ENCODE measurements at places on chromosomes 1 and 21. TPM values are rescaled to one million over a fixed set of nuclear protein-coding genes. Genes with fewer than 3 reads are reported as not detected.

The EFNA3 gene
- polyA plus RNA-seq, result 6.0 TPM

The SMIM12 gene
- 39.0 TPM for polyA plus RNA-seq

The ADCY10 gene
- 0.39 TPM for polyA plus RNA-seq

The PALMD gene
- polyA plus RNA-seq, result 2.5 TPM

The LYPLA2 gene
- 64.3 TPM for polyA plus RNA-seq

The C8B gene
- not detected for polyA plus RNA-seq

The GPN2 gene
- 28.1 TPM for polyA plus RNA-seq

The SHISAL2A gene
- polyA plus RNA-seq, result 2.1 TPM

The ECM1 gene
- 14.5 TPM for polyA plus RNA-seq

The KCNJ10 gene
- 24.5 TPM for polyA plus RNA-seq

The KRTAP13-2 gene
- not detected for polyA plus RNA-seq

The CD34 gene
- polyA plus RNA-seq, result 118 TPM

The ANKRD65 gene
- 19.9 TPM for polyA plus RNA-seq

The CD1D gene
- 5.4 TPM for polyA plus RNA-seq

The HSPA6 gene
- 0.49 TPM for polyA plus RNA-seq

The AVPR1B gene
- 0.58 TPM for polyA plus RNA-seq

The LCE1E gene
- not detected for polyA plus RNA-seq

The DNAH14 gene
- polyA plus RNA-seq, result 15.3 TPM

The KIF26B gene
- 31.8 TPM for polyA plus RNA-seq

The CDC42 gene
- 435 TPM for polyA plus RNA-seq

The TNN gene
- 3.0 TPM for polyA plus RNA-seq

The KRTAP25-1 gene
- not detected for polyA plus RNA-seq

The S100A14 gene
- polyA plus RNA-seq, result 18.7 TPM

Data from right renal pelvis (tissue), 4 donors.